ENCODE measurements at places on chromosomes 2 and 18.
A peak's percentile ranks its signal among the peaks of the same experiment; 100 is the strongest.

DNA sequence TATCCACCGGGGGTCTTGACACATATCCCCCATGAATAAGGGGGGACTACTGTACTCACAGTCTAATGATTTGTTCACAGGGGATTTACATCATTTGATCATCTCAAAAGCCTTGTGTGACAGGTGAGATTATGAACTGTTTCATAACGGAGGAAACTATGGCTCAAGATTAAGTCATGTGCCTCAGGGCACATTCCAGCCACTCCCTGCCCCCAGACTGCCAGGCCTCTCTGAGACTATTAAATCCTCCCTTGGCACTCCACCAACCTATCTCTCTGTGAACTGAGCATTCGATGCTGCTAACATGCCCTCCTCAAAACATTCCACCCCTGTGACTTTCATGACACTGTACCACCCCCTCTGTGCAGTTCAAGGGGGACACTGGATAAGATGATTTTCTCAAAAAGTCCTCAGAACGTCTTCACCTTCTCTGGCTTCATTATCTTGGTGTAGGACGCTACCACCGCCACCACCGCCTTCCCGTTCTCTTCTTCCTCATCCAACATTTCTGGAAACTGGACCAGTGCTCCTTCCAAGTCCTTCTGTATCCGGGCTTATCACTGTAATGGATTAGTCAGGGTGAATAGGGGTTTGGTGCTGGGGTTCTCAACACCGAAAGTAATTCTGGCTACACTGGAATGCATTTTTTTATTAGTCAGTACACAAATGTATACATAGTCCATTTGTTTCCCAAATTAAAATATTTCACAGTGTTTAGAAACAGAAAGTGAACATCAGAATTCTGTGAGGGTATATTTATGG lies 169.6 kb downstream of the KCNS3 start:
- DNase-seq = no peak

DNA sequence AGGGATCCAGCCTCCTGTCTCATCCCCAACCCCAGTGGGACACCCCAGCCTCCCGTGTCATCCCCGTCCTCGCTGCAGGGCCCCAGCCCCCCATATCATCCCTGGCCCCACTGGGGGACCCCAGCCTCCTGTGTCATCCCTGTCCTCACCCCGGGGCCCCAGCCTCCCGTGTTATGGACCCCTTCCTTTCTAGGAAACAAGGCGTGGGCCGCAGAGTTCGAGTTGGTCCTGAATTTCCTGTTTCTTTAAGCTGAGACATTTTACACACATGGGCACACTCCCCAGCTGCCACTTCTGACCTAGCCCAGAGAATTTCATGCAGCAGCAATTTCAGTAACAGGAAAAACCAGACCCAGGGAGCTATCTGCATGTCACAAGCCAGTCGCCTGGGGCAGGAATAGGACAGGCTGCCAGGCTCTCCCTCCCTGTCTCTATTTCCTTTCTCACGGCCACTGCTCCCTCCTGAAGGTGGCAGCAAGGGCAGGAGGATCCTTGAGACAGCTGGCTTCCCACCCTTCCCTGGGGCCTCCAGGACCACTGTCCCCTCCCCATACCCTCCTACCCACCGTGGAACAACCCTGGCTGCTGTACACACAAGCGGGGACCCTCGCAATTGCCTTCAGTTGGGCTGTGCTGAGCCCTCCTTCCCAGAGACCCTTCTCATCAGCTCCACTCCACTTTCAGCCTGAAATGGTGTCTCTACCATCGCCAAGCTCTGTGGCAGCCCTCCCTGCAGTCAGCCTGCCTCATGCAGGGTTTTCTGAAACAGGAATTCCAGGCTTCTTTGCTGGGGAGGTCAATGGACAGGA lies 141.9 kb upstream of the ID2 start:
- peak; percentile 58 for DNase-seq

- no peak for DNase-seq
Observed at GRCh38 chr2:24857746-24858145, 62.3 kb downstream of the ADCY3 start.

DNA sequence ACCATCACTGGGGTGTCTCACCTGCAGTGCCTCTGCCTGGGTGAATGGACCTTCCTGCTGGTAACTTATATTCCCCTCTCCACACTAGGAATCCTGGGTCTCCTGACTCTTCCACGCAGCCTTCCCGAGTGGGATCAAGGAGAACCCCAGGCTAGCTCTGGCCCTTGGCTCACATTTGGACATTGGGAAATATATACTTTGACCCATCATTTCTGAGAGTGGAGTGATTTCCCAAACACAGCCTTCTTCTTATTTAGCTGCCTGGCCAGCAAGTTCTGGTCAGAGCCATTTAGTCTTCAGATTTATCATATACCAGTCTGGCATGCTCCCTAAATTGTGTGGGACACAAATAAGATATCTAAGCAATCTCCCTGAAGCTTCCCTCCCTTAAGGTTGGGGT lies 146.8 kb upstream of the PGAP1 start:
- DNase-seq = no peak

GRCh38 chr18:75173738-75174137 lies 35.2 kb downstream of the PTGR3 start:
- no peak for DNase-seq

All from mesothelial cell of epicardium (in vitro differentiated cells).